Left forelimb (tissue), 1 donor: ENCODE measurements at places on chromosomes 12 and 14.

DNA sequence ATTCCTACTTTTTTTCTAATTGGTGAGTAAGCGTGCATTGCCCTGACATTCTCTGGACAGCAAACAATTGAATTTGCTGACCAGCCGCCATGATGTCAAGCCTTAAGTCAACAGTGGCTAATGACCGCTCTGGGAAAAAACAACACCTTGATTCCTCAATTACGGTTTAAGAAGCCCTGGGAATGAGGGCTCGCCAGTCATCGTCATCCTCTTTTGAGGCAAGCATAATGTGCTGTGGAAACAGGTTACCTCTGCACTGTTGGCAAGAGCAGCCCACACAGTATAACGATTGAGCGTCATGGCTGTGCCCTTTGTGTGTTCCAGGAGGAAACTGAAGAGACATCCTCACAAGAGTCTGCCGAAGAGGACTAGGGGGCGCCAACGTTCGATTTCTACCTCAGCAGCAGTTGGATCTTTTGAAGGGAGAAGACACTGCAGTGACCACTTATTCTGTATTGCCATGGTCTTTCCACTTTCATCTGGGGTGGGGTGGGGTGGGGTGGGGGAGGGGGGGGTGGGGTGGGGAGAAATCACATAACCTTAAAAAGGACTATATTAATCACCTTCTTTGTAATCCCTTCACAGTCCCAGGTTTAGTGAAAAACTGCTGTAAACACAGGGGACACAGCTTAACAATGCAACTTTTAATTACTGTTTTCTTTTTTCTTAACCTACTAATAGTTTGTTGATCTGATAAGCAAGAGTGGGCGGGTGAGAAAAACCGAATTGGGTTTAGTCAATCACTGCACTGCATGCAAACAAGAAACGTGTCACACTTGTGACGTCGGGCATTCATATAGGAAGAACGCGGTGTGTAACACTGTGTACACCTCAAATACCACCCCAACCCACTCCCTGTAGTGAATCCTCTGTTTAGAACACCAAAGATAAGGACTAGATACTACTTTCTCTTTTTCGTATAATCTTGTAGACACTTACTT lies 138.9 kb downstream of the HMGA2 start:
- no peak for DNase-seq

DNA sequence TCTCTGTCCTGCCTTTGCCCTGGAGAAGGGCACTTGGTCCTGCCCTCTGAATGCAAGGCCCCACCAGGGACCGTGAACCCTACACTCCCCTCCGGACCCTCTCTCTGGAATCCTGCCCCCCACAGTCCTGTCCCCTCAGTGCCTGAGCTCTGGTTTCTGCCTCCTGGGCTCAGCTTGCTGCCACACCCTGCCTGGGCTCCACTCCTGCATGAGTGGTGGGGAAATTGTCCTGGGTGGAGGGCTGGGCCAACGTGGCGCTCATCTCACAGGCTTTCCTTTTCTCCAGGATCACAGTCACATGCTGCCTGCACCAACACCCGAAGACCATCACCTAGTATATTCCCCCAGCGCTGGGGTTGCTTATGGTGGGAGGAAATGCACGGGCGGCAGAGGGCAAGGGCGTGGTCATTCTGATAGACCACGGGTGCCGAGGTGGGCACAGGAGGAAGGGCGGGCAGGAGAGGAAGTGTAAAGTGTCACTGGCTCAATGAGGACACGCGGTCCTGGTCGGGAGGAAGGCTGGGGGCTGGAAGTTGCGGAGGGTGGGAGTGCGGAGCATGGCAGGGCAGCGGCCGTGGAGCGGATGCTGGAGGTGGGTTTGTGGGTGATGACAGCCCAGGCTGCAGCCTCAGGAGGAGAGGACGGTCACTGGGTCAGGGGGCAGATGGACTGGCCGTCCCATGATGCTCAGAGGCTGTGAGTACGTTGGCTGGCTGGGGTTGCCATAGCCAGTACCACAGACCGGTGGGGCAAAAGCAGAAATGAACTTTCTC lies 99.5 kb downstream of the KIF26A start:
- peak; percentile 31 for DNase-seq

- no peak for DNase-seq
Observed at GRCh38 chr12:43206396-43206795, 345.6 kb downstream of the ADAMTS20 start.

DNA sequence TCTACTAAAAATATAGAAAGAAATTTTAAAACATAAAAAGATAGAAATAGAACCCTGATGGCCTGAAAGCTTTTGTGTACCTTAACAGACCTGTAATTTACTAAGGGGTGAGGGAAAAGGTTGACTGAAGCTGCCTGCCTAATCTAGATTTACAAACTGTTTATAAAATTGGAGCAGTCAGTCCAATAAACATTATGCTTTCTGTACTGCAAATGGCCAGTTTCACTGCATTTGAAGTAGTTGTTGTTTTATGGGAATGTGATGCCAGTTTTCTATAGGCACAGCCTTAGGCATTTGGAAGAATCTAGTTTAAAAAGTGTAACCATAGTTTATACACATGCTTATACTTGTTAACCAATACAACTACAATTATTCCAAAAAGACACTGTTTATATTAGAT lies 19.1 kb downstream of the SIX1 start:
- no peak for DNase-seq

GRCh38 chr12:115528466-115528865 lies 749.0 kb downstream of the MED13L start:
- no peak for DNase-seq

DNA sequence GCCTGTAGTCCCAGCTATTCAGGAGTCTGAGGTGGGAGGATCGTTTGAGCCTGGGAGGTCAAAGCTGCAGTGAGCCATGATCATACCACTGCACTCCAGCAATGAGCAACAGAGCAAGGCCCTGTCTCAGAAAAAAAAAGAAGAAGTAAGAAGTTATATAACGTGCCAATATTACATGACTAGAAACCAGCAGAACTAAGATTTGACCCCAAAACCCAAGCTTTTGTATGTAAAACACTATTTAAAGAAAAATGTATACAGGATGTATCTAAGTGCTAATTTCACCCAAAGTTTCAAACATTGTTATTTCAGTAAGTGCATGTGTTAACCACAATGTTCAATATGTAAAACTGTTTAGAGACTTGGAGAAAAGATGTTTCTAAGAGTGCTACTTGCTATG lies 94.7 kb downstream of the SLC5A8 start:
- no peak for DNase-seq

DNA sequence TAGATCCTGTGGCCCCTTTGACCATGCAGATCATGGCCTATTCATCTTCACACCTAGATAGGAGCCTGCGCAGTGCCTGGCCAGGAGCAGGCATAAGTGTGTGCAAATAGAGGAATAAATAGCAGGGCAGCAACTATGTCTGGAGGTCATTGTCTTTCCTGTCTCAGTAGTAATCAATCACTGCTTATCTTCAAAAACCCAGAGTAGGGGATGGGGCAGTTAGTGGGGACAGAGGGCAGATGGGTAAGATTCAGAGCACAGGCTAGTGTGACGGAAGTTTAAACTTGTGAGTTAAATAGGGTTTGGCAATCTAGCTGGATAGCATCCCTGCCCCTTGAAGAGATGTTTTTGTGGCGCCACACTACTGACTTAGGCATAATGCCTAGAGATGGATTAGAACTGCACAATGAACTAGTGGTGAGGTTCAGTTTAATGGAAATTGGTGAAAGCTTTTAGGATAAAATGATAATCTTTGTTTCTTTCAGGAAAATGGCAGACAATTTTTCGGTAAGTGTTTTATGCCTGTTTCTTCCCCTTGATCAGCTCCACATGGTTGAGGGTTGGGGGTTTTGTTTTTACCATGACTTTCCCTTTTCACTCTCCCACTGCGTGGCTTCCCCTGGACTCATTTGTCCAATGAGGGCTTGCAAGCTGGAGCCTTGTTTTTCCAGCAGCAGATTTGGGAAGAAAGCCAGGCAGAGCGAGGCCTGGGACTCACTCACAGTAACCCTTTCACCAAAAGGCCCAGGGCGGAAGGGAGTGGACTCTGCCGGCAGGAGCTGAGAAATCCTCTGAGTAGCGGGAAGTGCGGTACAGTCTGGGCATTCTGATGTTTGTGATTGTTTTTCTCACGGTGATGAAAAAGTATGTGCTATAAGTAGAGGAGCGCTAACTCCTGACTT lies 8.1 kb downstream of the LGALS3 start:
- peak; percentile 80 for DNase-seq

GRCh38 chr14:24064856-24065255 lies 6.5 kb upstream of the CPNE6 start:
- DNase-seq = no peak

- DNase-seq = no peak
Observed at GRCh38 chr14:68898248-68899032, 80.7 kb downstream of the ACTN1 start.

GRCh38 chr14:54902143-54902520 lies 494 bp downstream of the GCH1 start:
- peak; percentile 70 for DNase-seq

GRCh38 chr12:5964913-5965900 lies 20.1 kb upstream of the ANO2 start:
- no peak for DNase-seq

- DNase-seq = peak; percentile 23
Observed at GRCh38 chr12:31003861-31004640, 69.6 kb upstream of the DDX11 start.

DNA sequence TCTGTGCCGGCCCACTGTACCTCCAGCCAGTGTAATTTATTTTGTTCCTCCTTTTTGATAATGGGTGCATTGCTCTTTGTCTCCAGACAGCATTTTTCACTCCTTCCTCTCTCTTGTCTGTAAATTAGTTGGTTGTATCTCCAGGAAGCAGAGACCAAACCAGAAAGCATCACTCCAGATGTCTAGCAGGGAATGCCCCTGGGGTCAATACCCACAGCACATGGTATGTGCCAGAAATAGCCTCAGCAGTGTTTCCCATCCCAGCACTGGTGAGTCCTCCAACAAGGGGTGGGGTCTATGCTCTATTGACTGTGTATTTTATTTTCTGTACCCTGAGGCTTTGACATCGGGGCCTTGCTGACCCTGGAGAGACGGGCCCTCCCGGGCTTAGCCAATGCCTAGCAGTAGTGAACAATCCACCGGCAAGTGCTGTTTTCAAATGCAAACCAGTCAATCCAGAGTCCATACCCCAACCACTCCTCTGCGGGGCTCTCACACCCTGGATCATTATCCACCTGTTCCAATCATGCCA lies 50.2 kb upstream of the FZD10 start:
- DNase-seq = no peak

GRCh38 chr12:71871116-71871515 lies 31.6 kb downstream of the TBC1D15 start:
- DNase-seq = no peak

DNA sequence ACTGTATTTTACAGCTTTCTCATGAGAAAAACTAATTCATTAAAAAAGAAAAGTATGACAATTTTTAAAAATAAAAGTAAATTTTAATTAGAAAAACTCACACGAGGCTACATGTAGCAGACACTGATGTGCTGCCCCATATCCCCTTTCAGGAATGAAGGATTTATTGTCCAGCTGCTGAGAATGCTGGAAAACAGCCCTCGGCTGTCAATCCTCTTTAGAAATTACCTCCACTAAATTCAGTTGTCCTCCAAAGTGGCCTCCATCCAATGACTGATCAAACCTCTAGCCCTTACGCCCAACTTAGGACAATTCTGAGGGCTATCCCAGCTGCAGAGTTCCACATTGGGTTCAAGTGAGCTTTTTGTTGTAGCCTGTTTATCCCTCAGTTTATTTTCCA lies 29.8 kb upstream of the AP4S1 start:
- no peak for DNase-seq
